Gastroesophageal sphincter (tissue), 4 donors: ENCODE measurements at places on chromosomes 2 and 18. TPM values are rescaled to one million over a fixed set of nuclear protein-coding genes. Genes with fewer than 3 reads are reported as not detected.

The ABCG5 gene
- total RNA-seq: not detected

The PSMD1 gene
- 93.4 TPM for total RNA-seq

GRCh38 chr2:172736424-172737174 is 954 bp downstream of the RAPGEF4 start:
- no peak for ATAC-seq

DNA sequence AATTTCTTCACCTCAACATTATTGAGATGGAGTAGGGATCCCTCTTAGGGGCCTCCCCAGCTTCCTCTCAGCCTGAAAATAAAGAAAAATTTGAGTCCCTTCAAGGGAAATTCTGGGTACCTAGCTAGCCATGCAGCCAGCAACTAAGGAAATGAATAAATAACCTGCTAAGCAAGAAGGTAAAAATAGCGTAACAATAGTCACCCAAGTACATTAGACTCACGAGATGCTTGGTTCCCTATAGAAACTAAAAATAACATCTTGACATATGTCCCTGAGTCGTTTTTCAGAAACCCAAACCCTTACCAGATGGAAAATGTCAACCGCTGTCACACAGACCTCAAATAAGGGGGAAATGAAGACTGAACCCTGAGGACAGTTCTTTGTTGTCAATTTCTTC is 51.9 kb downstream of the CACNB4 start:
- no peak for ATAC-seq

- no peak for ATAC-seq
Observed at GRCh38 chr2:74673826-74674528, 19.9 kb downstream of the SEMA4F start.

DNA sequence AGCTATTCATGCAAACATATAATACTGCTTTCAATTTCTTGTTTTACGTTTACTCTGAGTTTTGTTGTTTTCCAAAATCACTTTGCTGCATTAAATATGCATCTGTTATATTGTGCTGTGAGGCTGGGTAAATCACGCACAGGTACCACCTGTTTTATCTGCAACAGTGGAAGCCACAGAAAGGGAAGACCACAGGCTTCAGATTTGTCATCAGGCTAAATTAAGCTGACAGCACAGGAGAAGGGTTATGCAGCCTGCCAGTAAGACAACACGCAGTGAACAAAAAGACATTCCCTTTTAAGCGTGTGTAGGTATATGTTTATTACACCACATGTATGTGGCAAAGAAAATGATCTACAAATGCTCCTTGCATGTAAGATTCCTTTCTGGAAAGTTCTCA is 38.2 kb downstream of the ZNF516 start:
- ATAC-seq: no peak

GRCh38 chr2:120667981-120668380 is 67.7 kb upstream of the GLI2 start:
- no peak for ATAC-seq

DNA sequence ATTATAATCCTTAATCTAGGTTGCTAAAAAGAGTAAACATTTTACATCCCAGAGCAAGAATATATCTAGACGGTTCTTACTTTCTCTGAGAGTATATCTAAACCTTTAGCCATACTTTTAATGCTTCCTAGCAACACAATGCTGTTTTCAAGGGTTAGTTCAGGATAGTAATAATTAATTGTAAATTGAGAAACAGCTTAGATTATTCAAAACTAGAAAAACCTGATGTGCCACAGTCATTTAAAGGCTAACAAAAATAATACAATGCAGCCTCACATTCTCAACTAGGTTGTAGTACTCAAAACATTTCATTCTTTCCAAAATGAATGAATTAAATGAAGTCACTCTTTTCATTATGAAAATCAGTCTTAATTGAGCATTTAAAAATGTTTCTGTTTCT is 103.2 kb upstream of the OTX1 start:
- no peak for ATAC-seq

- ATAC-seq: no peak
Observed at GRCh38 chr2:53640466-53640865, 127.1 kb upstream of the CHAC2 start.

- no peak for ATAC-seq
Observed at GRCh38 chr2:111201214-111201613, 80.5 kb downstream of the BCL2L11 start.
